ENCODE measurements at places on chromosomes 3 and 15. TPM values are rescaled to one million over a fixed set of nuclear protein-coding genes. Genes with fewer than 3 reads are reported as not detected.

DNA sequence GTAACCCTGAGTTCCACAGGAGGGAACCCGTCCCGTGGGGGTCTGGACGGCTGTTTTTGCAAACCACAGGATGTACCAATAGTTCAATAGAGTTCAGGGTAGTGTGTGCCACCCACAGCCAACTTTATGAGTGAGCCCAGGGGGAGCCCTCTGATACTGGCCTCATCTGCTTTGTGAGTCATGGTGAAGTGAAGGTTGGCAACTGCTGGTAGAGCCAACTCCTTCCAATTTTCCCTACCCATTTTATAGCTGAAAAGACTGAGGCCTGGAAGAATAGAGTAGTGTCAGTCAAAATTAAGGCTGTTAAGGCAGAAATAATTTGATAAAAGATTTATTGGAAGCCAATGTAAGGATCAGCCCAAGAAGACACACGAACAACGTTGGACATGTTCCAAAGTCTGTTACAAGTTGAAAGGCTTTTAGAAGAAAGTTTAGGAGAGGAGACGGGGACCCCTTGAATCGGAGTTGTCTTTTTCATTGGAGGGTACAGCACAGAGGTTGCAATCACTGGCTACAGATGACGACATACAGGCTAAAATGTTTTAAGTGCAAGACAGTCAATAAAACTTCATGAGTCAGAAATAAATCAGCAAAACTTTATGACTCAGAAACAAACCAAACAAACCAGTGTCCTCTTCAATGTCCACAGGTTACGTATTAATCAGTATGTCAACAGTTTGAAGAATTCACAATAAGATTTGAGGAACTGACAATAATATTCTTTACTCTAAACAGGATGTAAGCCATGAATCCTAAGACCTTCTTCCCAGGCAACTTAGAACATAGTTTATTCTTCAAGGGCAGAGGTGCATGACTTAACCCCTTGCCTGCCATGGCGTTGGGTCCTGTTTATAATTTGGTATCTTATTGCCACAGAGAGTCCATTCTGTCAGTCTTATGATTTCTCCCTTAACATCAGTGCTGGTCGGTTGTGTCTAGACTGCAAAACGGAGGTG is 62.9 kb upstream of the NR2E3 start:
- DNase-seq = no peak

- no peak for DNase-seq
Measured at GRCh38 chr3:186225603-186226002, 116.7 kb upstream of the ETV5 start.

The PLA2G4D gene
- 0.09 TPM for polyA plus RNA-seq

- DNase-seq = peak; percentile 64
Measured at GRCh38 chr3:112074616-112075497, 11.3 kb upstream of the C3orf52 start.

- DNase-seq = no peak
Measured at GRCh38 chr3:128505771-128506170, 12.8 kb upstream of the GATA2 start.

DNA sequence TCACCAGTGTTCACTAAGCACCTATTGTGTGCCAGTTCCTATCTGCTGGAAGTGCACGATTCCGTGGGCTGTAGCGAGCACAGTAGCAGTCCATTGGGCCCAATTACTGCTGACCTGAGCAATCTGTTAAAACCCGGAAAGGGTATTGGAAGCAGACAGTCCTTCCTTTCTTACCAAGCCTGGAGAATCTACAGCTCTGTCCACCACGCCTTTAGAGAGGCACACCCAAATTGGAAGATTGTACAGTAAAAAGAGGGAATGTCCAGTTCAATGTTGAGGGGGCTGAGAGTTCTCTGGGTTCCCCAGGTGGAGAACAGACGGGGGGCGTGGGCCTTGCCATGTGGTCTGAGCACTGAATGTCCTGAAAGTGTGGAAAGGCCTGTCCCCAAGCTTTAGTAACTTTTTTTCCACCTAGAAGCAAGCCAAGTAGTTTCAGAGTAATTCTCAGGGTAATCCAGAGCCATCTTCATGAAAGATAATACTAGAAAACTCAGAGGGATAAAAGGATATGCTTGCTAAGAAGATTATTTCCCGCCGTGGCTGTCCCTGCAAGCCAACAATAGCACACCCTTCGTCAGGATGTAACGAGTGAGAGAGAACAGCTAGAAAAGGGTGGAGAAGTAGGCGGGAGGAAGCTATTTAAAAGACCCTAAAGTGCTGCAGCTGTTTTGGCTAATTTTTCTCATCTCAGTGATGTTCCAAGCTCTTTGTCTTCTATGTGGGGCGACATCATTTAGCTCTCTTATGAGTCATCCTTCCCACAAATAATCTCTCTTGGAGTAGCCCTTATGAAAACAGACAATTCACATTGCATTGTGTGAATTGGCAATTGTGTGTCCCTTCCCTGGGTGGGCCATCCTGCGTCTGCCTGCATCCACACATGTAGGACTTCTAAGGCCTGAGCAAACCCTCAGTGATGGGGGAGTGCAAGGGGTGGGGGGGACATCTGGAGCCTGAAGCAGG is 181.0 kb downstream of the ATG7 start:
- peak; percentile 90 for DNase-seq

The ZNF660 gene
- polyA plus RNA-seq = 3.9 TPM

The SKOR1 gene
- 0.50 TPM for polyA plus RNA-seq

DNA sequence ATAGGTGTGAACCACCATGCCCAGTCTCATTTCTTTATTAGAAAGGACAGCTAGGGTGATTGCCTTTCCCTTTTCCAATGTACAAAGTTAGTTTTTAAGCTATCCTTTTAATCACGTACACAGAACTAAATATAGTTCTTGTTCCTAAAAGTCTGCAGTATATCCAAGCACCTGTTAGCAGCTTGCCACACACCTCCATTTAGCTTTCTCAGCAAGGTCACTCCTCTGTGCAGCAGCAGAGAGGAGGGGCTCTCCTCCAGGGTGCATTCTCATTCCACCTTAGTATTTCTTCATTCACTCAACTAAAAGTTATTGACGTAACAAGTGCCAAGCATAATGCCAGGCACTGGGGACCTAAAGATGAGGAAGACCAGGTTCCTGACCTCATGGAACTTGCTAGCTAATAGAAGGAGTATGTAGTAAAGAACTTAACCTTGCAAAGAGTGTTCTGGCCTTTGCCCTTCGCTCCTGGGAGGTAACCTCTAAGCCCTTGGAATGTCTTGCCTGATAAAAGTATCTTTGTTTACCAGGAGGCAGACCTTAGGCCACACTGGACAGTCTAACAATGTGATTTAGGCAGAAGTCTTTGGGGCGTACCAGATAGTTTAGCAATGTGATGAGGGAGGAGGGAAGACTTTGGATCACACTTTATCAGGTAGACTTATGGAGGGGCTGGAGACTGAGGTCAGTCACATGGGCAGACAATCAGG is 12.7 kb upstream of the PTPN9 start:
- DNase-seq = no peak

- DNase-seq = no peak
Measured at GRCh38 chr3:70861855-70862254, 549.4 kb upstream of the MDFIC2 start.

The RASL12 gene
- polyA plus RNA-seq = 11.7 TPM

DNA sequence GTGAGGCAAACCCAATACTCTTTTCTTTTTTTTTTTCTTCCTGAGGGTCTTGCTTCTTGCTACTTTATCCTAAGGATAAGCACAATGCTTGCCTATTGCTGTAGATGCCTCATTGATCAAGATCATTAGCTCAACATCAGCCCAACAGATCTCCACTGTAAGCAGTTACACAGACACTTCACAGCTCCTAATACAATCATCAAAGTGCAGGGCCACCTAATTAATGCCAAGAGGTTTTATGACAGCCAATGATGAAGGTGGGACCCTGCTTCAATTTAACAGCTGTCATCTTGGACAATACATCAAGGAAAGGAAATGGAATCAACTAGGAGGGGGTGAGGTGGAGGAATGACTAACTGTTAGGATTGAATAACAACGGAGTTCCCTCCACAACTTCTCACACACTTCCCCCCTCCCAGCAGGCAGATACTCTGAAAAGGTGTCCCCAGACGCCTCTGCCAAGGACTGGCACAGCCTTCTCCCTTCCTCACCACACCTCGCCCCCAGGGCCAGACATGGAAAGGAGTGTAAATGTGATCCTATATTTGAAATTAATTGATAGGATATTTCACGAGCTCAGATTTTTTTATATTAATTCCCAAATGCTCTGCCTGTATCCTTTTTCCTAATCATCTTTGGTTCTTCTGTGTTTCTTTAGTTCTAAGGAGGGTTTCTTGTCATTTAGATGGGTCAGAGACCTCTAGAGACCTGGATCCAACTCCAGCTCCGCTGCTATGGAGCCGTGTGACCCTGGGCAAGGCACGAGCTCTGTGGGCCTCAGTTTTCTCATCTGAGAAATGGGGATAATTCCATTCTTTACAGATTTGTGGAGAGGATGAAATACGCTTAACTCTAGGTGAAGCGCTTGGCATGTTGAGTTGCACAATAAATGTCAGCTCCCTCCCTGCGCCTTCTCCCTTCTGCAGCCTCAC is 1.2 kb downstream of the DCLK3 start:
- no peak for DNase-seq

The FOXB1 gene
- polyA plus RNA-seq = not detected

DNA sequence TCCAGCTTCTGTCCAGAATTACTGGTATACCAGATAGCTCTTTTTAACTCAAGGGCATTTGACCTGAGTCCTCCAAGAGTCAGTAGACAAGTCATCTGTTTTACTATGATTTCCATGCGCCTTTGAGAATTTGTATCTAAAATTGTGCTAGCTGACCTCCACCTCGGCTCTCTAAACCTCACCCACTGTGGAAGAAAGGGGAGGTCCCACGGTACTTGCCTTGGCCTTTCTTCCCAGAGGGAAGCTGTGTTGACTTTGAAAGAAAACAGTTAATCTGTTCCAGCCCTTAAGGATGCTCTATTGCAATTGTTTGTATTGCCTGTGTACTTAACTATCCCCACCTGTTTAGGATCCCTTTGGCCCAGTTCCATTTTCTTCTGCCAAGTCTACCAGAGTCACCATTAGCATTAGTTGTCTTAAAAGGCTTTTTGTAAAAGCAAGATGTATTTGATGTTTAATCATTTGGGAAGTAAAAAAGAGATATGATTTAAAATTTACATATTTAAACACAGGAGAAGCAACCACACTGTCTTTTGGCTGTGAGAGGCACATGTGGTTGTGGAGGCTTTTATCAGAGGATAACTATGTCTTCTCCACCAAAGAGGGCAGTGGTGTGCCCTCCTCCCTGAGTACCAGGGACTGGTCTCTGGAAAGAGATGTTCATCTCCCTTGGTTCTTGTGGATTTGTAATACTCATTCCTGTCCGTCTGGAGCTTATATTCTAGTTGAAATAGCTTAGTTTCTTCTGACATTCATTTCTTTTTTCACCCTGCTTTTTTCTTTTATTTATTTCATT is 88.8 kb downstream of the CRTC3 start:
- DNase-seq = no peak

GRCh38 chr3:54580453-54580852 is 347.4 kb downstream of the LRTM1 start:
- no peak for DNase-seq

- no peak for DNase-seq
Measured at GRCh38 chr3:14225421-14225820, 46.8 kb downstream of the LSM3 start.

The CEMIP gene
- 2.1 TPM for polyA plus RNA-seq

DNA sequence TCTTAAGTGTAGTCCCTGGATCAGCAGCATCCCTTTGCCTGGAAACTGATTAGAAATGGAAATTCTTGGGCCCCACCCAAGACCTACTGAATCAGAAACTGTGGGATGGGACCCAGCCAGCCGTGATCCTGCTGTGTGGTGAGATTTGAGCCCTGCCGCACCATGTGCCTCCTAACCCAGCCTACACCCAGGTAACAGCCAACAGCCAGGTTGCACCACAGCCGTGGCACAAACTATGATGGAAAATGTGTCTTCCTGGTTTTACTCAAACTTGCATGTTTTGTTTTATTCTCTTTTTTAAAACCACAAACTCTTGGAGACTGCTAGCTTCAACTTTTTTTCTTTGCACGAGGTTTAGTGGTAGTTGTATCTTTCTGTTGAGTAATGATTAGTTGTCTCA is 2.6 kb downstream of the LIMD1 start:
- DNase-seq = no peak

GRCh38 chr3:155753038-155753639 is 8.3 kb upstream of the PLCH1 start:
- no peak for DNase-seq

DNA sequence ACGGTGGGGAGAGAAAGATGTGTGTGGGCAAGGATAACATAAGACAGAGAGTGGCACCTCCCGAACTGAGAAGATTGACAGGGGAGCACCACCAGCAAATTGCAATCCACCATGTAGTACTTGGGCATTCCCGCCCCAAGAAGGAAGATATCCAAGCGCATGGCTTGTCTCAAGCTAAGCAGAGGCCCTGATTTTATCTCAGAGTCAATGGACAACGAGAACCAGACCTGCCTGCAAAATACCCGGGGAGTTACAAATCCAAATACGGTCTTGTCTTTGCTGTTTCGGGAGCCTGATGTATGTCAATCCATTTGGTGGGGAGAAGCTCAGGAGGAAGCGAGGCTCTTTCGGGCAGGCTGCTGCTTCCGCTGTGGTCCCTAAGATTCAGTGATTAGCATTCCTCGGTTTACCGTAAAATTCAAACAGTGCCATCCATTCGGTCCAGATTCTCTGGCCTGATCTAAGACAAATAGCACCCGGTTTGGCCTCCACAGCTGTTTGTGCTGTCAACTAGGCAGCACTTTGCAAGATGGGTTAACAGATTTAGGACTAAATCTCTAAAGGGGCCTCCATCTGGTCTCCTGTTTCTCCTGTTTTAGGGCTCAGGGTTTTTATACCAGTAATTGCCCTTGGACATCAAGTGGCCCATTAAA is 97.7 kb upstream of the WNT5A start:
- DNase-seq = no peak

- no peak for DNase-seq
Measured at GRCh38 chr3:171358881-171359198, 101.4 kb downstream of the TNIK start.

DNA sequence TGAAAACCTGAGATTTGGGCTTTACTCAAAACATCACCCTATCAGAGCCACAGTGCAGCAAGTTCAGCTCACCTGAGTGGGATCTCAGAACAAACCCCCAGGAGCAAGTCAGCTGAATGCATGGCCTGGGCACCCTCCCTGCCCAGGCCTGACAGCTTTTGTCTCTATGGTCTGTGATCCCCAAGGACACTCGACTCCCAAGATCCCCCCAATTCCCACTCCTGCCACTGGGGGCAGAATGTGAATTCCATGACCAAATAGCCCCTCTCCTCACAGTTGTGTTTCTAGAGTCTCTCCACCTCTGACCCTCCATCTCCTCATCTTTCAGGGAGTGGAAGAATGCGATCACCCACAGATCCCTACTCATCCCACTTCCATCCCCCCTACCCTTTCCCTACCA is 58.9 kb downstream of the ZNF445 start:
- no peak for DNase-seq

The PCSK6 gene
- polyA plus RNA-seq = 18.0 TPM
